ENCODE measurements at places on chromosomes 2 and 18.

DNA sequence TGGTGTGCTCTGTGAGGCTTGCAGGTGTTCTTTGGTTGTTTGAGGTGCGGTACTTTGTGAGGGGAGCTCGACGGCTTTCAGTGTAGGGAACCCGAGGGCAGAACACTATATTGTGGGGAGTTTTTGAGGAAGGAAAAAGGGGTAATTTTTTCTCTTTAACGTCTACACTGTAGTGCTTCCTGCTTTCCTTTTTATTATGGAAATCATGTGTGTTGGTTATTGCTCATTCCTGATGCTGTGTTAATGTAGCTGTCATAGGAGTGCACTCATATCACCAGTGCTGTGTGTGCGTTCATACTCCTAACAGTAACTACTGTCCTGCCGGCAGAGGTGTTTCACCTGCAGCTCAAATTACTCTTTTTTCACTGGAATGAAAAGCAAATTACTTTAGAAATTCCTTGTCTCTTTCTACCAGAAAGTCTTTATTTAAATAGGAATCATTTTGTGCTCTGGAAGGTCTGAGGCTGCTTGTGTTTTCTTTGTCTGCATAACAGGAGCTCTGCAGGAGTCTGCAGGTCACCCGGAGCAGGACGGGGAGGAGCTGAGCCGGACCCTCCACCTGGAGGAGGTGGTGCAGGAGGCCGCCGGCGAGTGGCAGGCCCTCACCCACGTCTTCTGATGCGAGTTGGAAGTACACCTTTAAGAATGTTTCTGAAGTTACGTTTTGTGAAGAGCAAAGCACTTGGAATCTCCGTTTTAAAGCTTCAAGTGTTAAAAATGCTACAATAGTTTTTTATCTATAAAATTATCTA lies 145.5 kb downstream of the ZNF236 start:
- no peak for DNase-seq

DNA sequence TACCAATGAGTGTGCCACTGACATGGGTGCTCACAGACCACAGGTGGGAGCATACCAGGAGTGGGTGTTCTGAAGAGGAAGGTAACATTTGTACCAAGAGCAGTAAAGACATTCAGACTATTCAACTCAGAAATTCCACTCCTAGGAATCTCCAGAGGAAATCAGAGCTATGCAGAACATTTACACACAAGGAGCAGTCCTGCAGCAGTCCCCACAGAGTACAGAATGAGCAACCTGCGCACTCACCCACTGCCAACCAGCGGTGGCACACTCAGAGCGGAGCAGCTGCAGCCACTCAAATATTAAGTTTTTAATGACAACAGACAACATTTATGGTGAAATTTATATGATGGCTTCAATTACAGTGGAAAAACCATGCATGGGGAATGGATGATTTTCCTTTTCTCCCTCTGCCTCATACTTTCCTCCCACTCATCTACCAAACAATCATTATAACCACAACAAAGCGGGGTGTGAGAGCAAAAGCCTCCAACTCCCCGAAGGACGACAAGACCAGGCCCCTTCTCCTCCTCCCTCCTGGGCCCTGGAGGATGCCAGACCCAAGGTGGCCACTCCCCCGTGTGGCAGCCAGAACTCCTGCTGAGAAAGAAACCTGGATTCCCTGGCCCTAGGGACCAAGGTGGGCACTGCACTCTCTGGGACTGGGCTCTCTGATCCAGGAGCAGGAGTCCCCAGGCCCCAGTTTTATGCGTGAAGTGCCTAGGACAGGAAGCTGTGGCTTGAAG lies 5.4 kb downstream of the HS6ST1 start:
- DNase-seq = no peak

DNA sequence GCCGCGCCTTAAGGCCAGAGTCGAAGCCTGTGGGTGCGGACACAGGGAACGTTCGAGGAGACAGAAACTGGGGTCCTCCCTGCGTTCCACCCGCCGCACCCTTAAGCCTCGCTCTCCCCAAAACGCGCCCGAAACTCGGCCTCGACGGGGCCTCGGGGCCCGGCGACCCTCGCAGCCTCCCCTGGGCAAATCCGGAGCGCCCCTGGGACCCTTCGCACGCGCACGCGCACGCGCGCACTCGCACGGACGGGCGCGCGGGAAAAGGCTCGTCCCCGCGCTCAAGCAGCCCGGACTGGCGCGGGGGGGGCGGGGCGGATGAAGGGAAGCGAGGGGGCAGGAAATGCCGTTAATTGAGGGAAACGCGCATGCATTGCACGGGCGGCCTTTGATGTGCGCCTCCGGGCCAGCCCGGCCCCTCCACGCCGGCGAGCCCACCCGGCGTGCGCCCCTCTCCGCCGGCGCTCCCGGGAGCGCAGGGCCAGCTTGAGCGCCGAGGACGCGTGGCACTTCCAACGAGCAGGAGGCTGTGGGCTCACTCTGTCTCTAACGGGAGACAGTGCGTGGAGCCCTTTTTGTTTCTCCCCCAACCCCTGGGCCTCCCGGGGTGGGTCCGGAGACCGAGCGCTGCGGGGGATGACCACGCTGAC lies 5.4 kb upstream of the SALL3 start:
- no peak for DNase-seq

- DNase-seq = no peak
These were observed 64.5 kb upstream of the NPAS2 start for GRCh38 chr2:100755441-100755840.

GRCh38 chr2:49616800-49617199 lies 462.5 kb upstream of the FSHR start:
- DNase-seq = no peak

DNA sequence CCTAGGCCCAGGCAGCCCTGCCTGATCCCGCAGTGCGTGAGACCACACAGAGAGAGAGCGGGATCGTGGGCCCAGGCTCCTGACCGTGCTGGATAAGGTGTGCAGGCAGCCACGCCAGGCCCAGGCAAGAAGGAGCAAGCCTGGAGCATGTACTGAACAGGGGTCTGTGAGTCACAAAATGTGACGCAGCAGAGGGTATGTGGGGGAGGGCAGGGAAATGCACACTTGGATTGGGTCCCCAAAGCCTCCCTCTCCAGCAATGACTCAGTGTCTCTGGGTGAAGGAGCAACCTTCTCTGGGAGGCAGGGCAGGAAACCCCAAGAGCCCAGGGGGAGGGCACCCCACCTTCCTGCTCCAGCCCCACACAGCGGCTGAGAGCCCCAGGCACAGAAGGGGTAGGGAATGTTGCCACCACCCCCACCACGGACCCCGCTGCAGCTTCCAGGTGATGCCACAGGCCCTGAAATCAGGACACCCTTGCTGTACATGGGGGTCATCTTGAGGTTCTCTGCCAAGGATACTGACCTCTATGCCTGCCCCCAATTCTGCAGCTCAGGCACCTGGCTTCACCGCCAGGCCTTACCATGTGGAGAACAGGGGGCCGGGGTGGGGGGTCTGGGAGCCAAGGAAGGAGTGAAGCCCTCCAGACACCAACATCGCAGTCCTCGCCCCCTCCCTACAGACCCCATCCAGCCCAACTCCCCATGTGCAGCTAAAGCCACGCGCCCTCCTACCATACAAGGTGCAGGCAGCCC lies 1.3 kb upstream of the GPC1 start:
- DNase-seq = peak; percentile 90

- no peak for DNase-seq
These were observed 74.9 kb upstream of the DLX2 start for GRCh38 chr2:172177581-172177980.

DNA sequence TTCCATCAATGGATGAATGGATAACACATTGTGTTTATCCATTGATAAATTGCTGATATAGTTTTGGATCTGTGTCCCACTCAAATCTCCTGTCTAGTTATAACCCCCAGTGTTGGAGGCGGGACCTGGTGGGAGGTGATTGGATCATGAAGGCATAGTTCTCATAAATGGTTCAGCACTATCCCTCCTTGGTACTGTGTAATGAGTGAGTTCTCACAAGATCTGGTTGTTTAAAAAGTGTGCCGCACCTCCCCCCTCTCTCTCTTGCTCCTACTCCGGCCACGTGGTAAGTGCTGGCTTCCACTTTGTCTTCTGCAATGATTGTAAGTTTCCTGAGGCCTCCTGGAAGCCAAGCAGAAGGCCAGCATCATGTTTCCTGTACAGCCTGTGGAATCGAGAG lies 23.9 kb upstream of the SPATA3 start:
- DNase-seq = no peak

DNA sequence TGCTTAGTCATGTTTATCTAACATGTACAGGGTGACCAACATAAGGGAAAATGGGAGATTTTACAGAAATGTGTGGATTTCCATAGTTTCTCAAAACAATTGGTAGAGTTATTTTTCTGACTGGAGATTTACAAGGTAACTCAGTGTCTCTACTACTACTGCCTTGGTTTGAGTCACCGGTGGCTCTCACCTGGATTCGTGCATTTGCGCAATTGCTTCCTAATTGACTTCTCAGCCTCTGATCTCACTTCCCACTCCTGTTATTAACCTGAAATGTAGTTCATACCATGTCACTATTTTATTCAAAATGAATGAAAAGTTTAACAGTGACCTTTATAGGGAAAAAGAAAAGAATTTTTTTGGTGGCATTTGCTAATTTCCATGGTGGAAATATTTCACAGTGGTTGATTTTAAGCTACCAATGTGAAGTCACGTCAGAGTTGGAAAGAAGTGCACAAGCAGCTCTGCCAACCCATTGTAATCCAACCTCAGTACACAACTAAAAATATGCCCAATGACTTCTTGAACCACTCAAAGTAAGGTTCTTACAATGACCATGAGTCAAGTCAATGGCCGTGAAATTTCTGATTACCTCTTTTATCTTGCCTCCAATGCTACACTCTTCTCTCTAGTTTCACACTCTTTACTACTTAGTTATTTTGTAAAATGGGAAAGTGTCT lies 94.0 kb downstream of the NYAP2 start:
- no peak for DNase-seq

DNA sequence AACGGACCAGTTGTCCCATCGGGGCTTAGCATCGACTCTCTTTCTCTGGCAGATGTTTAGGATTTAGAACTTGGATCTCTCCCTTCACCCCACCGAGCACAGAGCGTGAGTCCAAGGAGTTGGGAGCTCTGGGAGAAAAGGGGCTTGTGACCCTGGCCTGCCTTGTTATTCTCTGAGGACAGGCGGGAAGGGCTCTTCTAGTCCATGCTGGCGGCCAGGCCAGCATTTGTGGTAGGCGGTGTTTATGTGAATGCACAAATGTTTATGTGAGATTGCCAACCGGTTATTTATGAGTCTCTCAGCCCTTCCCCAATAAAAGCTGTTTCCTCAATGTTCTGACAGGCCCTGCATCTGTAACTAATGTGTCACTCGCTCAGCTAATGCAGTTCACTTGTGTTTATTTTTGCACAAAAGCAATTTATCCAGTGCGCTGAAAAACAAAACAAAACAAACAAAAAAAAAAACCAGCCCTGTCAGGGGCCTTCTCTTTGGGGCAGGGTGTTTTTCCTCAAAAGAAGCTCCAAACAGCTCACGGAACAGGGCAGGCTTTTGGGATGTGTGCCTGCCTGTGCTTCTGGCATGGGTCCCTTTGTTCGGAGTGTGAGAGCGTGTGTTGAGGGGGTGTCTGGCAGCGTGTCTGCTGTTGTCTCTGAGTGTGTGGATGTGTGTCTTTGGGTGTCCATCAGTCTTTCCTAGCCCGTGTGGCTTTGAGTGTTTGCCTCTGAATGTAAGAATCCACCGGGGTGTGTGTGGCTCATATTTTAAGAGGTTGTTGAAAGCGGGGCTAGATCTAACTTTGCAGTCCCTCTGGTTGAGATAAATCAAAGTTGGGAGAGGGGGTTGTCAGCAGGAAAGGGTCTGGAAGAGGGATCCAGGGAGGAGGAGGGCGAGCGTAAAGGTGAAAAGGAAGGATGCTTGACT lies 52.8 kb upstream of the HAAO start:
- peak; percentile 53 for DNase-seq

DNA sequence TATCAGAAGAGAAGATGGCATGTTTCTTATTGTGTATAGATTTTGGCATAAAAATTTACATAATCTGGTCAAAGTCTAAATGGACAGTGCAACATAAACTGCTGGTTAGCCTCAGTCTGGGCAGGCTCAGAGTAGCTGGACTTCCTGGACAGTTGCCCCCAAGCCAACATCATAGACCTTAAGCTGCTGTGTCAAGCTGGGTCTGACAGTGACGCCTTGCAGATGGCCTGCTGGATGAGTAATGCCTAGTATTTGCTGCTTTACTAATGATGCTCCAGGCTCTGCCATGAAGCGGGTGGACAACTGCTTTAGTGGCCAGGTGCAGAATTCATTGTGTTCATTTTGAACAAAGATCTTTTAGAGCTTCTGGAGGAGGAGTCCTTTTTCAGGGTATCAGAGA lies 603.7 kb upstream of the ZEB2 start:
- no peak for DNase-seq

DNA sequence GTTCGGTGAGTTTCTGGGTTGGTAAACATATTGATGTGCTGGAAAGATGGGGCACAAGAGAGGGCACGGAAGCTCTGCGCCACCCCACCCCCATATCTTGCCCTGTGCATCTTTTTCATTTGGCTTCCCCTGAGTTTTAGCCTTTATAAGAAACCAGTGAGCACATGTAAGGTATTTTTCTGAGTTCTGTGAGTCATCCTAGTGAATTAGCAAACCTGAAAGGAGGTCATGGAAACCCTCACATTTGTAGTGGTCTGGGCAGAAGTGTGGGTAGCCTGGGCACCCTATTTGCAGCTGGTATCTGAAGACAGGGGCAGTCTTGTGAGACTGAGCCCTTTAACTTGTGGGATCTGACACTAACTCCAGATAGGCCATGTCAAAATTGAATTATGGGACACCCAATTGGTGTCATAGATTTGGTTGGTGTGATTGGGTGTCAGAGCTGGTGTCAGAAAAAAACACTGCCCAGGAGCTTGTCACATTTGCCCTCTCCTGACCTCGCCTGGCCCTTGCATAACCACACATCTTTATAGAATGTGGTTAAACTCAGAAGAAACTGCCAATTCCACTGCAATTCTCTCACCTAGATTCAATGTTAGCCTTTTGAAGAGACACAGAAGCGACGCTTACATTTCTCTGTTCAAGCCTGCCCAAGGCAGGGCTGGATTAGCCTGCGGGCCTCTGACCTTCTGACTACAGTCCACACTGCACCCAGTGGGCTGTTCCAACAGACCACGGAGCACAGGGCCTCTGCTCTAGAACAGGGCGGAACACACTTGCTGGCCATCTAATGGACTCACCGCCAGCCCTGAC lies 12.0 kb upstream of the GALM start:
- DNase-seq = no peak

DNA sequence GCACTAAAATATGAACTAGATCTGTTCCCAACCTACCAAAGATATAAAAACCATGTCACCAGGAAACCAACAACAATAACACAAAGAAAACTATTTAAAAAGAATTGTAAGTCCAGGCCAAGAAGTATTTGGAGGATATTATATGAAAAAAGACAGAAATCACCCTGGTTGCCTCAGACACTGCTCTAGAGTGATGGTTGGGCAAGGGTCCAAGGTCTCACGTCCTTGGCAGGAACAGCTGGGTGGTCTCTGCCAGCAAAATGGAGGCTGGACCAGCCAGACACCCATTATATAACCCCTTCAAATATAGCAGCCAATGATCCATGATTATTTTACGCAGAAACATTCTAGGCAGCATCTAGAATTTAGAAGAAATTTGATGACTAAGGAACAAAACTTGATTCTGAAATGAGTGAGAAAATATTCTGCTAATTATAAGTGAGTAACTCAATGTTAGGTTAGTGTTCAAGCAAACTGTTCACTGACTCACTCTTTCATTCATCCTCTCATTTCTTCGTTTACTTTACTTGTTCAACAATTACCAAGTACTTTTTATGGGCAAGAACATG lies 35.4 kb downstream of the MRPL35 start:
- no peak for DNase-seq
